ENCODE measurements at places on chromosomes 6 and 20. TPM values are rescaled to one million over a fixed set of nuclear protein-coding genes. Genes with fewer than 3 reads are reported as not detected.

DNA sequence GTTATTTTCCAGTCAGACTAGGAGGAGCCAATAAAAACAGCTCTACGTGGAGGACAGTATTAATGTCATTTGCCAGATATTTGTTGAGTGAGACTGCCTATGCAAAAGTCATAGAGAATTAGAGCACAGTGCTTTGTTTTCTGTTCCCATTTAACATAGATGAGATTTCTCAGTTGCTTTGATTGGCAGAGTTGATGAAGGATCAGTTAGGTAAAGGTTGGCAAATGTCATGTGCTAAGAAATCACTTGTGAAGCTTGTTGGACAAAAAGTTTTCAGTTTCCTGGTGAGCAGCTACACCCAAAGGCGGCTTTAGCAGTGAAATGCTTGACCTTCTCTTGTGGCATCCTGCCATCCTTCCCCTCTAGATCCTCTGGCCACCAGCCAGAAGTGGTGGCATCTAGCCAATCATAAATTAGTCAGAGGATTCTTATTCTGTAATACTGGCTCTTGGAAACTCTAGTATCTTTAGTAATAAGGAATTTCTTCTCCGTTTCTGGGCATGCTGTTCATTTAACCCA lies 37.0 kb downstream of the BCKDHB start:
- DNase-seq, result peak; percentile 55

DNA sequence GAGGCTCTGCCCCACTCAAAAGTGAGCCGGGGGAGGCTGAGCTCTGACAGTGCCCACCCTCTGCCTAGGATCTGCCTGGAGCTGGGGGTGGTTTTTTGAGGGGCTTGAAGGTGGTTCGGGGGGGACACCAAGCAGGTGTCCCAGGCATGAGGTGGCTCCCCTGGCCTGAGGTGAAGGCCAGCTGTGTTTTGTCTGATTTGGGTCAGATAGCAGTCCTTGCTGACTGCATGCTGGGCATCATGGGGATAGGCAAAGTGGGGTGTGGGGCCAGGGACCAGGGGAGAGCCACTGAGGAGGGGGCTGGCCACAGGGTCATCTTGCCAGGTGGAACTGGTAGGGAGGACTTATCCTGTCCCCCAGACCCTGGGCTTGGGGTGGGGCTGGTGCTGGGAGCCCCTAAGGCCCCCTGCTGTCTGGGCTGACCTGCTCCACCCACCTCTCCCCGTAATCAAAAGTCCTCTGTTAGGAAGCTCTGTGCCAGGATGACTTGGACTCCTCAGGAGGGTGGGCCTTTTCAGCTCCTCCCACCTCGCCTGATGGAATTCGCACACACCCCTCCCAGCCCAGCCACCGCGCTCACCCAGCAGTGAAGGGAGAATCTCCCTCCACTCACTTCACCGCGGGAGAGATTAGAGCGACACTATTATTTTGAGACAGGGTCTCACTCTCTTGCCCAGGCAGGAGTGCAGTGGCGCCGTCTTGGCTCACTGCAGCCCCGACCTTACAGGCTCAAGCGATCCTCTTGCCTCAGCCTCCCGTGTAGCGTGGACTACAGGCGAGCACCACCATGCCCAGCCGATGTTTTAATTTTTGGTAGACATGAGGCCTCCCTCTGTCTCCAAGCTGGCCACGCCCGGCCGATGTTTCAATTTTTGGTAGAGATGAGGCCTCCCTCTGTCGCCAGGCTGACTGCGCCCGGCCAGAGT lies 1.5 kb upstream of the COL9A3 start:
- DNase-seq, result no peak

- DNase-seq, result no peak
Measured at GRCh38 chr6:79034865-79035264, 43.2 kb downstream of the PHIP start.

DNA sequence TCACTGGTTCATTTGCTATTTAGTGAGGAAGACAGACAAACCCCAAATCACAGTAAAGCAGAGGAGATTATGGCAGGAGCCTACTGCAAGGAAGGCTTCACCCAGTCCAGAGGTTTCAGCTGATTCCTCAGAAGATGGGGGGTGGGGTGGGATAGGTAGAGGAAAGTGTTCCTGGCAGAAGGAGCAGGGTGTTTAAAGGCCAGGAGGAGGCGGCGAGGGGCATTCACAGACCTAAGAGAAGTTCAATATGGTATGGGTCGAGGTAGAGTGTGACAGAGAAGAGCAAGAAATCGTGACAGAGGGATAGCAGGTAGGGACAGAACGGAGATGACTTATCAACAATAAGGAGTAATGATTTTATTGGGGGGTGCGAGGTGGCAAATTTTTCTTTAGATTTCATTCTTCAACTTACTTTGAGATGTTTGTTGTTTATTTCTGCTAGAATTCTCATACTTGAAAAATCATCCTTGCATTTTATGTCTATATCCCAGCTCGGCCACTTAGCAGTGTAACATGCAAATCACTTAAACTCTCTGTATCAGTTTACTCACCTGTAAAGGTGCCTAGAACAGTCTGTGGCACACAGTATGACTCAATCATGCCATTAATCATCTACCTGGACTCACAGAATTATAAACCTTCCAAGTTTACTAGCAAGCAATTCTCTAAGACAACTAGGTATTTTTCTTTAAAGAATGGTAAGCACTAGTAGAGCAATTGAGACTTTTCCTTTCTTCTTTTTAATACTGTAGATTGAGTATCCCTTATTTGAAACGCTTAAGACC lies 176.7 kb downstream of the REV3L start:
- no peak for DNase-seq

DNA sequence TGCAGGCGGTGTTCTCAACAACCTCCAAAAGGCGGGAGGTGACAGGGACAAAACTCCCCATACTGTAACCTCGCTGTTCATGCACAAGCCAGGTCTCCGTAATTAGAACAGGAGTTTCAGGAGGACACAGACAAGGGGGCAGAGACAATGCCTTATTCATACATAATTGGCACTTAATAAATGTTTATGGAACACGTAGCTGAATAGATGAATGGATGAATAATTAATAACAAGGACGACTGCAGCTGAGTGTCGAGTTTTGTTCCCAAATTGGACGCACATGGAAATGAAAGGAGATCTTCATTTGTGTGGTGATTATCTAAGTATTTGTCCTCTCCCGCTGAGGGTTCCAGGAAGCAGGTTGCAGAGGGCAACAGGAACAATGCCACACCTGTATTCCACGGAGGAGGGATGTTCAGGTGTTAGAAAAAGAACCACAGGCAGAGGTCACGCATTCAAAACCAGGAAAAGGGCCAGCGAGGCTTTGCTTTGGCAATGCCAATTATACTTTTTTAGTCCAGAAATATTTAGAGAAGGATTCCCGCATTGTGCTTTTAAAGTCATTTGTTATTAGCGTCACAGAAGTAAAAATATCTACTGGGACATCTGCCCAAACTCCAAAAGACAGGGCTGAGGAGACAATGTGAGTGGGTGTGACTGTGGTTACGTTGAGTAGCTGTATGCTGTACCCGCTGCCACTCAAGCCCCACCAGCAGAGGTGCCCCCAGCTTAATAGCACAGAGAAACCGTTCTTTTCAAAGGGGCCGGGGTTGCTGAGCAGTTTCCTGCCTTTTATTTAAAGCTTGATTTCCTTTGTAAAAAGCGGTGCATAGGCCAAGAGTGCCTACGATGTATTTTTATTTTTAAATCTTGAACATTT lies 123.3 kb downstream of the PXDC1 start:
- DNase-seq, result no peak

- no peak for DNase-seq
Measured at GRCh38 chr6:2766767-2767656, 1.8 kb downstream of the WRNIP1 start.

DNA sequence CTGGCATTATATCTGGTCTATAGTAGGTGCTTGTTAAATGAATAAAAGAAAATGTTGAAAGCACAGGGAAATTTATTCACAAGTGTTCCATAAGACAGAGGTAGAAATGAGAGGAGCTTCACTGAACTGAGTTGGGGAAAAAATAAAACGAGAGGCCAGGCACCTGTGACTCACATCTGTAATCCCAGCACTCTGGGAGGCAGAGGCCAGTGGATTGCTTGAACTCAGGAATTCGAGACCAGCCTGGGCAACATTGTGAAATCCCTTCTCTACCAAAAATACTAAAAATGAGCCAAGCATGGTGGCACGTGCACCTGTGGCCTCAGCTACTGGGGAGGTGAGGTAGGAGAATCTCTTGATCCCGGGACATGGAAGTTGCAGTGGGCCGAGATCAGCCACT lies 28.1 kb upstream of the IBTK start:
- no peak for DNase-seq

GRCh38 chr20:64083378-64083803 lies 807 bp downstream of the LKAAEAR1 start:
- peak; percentile 25 for DNase-seq

DNA sequence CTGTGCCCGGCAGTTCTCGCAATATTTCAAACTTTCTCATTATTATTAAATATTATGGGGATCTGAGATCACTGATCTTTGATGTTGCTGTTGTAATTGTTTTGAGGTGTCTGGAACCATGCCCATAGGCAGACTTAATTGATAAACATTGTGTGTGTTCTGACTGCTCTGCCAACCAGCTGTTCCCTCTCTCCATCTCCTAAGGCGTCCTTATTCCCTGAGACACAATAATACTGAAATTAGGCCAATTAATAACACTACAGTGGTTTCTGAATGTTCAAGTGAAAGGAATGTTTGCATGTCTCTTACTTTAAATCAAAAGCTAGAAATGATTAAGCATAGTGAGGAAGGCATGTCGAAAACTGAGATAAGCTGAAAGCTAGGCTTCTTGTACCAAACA lies 7.6 kb downstream of the MAPK14 start:
- DNase-seq, result no peak

DNA sequence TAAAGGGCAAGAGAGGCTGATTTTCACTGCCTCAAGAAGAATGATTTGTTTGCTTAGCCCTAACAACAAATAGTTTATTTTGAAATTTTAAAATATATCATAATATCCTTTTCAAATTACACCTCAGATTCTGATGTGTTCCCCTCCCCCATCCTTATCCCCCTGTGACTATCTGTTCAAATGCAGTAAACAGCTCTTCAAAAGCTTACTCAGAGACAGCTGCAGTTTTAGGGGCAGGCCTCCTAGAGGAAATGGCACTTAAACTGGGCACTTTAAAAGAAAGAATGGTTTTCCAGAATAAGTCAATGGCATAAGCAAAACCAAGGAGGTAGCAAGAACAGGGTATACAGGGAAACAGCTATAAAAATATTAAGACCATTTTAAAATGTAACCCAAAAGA lies 118.6 kb upstream of the UST start:
- no peak for DNase-seq

DNA sequence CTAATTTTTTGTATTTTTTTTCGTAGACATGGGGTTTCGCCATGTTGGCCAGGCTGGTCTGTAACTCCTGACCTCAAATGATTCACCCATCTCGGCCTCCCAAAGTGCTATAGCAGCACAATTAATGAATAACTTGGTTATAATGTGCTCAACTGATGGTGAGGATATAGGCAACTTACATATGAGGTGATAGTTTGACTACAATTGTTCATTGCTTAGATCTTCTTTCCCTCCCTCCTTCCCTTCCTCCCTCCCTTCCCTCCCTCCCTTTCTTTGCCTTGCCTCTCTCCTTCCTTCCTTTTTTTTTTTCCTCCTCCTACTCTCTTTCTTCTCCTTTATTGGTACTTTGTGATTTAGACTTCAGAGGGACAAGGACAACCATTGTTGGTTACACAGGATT lies 151.2 kb downstream of the RNF144B start:
- DNase-seq, result no peak

GRCh38 chr20:41177636-41178035 lies 40.3 kb downstream of the PLCG1 start:
- DNase-seq, result no peak

- no peak for DNase-seq
Measured at GRCh38 chr20:7452890-7453289, 487.4 kb downstream of the HAO1 start.

GMEB2 gene
- total RNA-seq, result 6.4 TPM

CCDC170 gene
- total RNA-seq, result 1.9 TPM

DEFB127 gene
- total RNA-seq, result not detected

MROH8 gene
- 1.7 TPM for total RNA-seq

RRBP1 gene
- total RNA-seq, result 118 TPM

CYP39A1 gene
- 10.8 TPM for total RNA-seq

TCP11 gene
- total RNA-seq, result 0.30 TPM

TRIM26 gene
- 18.9 TPM for total RNA-seq
